ENCODE measurements at places on chromosomes 6 and 20. TPM values are rescaled to one million over a fixed set of nuclear protein-coding genes. Genes with fewer than 3 reads are reported as not detected.

Gene ADGB
- total RNA-seq, result not detected

DNA sequence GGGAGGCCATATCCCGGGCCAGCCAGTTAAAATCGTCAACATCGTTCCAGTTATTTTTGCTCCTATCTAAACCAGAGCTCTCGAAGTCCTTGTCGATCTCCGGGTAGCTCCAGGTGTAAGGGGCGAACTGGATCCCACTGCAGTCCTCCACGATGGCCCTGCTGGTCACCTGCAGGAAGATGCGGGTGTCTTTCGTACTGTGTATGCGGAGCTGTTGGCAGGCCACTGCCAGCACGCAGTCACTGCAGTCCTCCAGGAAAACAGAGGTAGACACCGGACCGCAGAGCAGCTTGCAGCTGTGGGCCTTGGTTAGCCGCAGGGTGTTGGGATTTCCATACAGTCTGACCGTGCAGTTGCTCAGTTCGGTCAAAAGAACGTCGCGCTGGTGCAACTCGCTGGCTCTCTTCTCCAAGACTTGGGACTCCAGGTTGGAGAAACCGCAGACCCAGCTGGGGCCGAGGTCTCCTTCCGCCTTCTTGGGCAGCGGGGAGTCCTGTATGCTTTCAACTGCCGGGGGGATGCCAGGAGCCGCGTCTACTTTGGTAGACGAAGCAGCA, 742 bp downstream of the TBCC start:
- peak; percentile 19 for DNase-seq

DNA sequence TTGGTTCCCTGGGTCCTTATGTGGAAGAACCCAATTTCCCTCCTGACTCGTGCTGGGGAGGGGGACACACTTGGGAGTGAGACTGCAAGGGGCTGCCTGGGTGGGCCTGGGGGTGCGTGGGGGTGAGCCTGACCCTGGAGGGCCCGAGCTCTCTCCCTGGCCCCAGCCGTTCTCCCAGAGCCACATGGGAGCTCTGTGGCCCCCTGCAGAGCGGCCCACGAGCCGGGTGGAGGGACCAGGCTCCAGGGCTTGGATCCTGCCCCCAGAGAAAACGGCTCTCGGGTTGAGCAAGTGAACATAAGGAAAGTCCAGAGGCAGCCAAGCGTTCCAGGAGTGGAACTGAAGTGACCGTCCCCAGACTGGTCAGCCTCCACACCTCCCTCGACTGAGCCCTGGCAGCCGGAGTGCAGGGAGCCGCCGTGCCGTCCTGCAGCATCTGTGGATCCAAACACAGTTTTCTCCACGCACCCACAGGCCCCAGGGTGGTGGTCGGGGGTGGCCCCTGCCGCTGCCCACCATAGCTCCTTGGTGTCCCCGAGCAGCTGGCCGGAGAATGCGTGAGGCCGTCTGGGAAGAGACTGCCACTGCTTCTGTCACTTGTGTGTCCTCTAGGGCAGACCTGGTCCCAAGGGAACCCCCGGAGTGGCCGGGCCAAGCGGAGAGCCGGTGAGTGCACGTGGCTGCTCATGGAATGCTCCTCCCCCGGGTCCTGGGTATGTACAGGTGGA, 10.6 kb downstream of the COL9A3 start:
- no peak for DNase-seq

DNA sequence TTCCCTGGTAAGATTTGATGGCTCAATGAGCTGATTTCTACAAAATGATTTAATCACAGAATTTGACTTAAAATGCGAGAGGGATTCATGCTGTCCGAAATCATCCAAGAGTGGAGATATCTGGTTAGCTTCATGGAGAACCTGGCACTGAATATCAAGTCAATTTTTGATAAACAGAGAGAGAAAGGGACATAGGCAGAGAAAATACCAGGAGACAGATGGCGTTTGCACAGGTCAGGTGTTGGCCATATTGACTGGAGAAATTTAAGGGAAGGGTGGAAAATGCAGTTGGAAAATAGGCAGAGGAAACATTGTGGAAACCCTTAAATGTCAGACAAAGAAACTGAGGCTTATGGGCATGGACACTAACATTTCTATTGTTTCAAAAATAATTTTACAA, 47.0 kb downstream of the BCAS1 start:
- no peak for DNase-seq

Gene HTR1E
- total RNA-seq, result not detected

GRCh38 chr6:150499882-150500312, 99.8 kb upstream of the PLEKHG1 start:
- DNase-seq, result no peak

GRCh38 chr6:166364456-166364855, 18.3 kb downstream of the MPC1 start:
- DNase-seq, result peak; percentile 15

Gene ADAM33
- total RNA-seq, result 37.2 TPM

- DNase-seq, result no peak
Measured at GRCh38 chr20:32289661-32290431, 12.4 kb downstream of the KIF3B start.

DNA sequence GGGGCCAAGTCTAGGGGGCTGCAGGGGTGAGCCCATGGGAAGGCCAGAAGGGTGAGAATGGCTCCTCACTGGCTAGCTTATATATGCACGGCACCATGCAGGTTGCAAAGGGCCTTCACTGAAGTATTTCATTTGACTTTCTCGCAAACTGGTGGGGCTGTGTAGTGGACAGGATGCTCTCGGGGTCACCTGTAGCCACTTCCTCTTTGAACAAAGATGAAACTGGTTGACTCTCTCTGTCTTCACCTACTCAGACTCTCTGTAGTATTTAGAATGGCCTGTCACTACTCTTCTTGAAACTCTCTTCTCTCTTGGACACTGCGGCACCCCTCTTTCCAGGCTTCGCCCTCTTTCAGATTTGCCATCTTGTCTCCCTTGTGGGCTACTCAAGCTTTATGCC, 560.5 kb downstream of the PKHD1 start:
- DNase-seq, result no peak

Gene TRIM15
- not detected for total RNA-seq

GRCh38 chr6:69294862-69295261, 501.9 kb downstream of the LMBRD1 start:
- no peak for DNase-seq

GRCh38 chr20:37439223-37439933, 81.7 kb upstream of the NNAT start:
- no peak for DNase-seq

Gene ANKRD66
- not detected for total RNA-seq

Gene DPM1
- total RNA-seq, result 60.9 TPM

Gene BPIFB4
- not detected for total RNA-seq

GRCh38 chr6:26312501-26313397, 52.2 kb upstream of the BTN3A2 start:
- DNase-seq, result peak; percentile 96

GRCh38 chr20:33522256-33522820, 32.4 kb downstream of the CBFA2T2 start:
- DNase-seq, result no peak

GRCh38 chr20:5031206-5031557, 29.9 kb upstream of the SLC23A2 start:
- DNase-seq, result no peak

DNA sequence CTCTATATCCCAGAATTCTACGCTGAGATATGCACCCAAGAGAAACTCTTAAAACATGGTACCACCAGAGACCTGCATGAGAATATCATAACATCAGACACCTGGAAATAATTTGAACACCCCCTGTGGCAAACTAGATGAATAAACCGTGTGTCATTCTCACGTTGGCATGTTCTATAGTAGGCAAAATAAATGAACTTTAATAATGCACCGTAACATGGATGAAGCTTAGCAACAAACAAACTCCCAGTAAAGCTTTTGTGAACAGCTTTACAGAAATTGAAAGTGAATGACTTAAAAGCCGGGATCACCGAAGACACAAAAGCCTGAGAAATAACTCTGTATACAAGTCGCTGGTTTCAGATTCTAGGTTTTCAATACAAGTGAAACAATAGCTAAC, 1166.8 kb upstream of the CITED2 start:
- DNase-seq, result peak; percentile 56

DNA sequence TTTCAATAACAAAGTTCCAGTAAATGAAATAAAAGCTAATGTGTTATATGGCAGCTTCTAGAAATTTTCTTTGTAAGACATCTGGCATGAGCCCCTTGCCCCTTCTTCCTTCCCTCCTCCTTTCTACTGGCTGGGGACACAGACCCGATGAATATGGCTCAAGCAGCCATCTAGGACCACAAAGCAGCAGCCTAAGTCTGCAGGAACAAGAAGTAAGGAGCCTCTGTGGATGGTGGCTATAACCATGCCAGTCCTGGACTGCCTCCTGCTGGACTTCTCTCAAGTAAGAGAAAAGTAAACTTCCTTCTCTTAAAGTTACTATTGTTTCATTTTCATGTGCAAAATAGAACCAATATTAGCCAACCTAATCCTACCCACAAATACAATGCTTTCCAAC, 114.9 kb upstream of the DST start:
- DNase-seq, result peak; percentile 58

DNA sequence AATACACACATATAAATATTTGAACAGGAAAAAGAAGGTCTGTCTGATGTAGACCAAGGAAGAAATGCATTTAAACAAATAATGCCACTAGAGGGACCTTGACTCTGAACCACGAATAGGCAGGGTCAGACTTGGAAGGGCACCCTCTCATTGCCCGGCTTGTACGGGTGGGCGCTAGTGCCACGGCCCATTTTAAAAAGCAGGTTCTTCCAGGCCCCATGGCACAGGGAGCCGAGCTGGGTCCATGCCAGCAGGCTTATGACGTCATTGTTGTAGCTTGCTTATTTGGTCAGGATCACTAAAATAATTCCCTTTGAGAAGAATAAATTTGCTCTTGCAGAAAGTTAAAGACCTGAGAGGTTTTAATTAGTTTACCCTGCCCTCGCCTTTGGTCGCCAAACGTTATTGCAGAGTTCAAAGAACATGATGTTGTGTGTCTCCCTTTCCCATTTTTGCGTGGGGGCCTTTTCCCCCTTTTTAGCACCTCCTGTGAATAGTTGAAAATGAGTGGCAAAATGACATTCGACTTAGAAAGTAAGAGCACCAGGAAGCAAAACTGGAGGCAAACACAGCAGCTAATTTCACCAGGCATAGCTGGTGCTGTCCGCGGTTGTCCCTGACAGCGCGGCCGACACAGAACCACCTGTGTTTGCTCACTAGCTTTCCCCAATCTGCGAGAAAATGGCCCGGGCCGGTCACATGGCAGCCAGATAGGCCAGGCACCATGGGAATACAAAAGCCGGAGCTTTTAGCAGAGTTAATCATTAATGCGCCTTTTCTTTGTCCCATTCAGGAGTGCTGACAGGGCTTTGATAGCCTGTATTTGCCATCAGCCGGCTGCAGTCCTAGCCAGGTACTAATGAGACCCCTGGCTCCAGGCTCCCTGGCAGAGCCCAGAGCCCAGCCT, 93.8 kb downstream of the FOXA2 start:
- no peak for DNase-seq

DNA sequence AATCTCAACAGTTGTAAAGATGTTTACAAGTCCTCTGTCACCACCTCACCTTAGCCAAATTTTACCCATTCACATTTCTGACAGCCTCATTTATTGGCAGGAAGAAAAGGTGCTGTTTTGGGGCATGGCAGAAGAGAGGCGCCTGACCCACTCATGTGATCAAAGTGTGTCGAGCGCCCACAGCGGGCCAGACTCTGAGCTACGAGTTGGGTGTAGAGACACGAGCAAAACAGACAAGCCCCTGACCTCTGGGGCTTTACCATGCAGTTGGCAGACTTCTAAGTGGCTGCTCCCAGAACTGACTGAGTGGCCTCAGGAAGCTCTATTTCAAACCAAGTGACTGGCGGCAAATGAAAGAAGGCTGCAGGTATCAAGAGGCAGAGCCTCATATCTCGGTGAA, 167.0 kb downstream of the SOBP start:
- no peak for DNase-seq

GRCh38 chr6:151044465-151045441, 179.3 kb downstream of the MTHFD1L start:
- peak; percentile 89 for DNase-seq

- DNase-seq, result peak; percentile 16
Measured at GRCh38 chr6:119444642-119445557, 95.3 kb upstream of the MAN1A1 start.

Gene C20orf141
- not detected for total RNA-seq

DNA sequence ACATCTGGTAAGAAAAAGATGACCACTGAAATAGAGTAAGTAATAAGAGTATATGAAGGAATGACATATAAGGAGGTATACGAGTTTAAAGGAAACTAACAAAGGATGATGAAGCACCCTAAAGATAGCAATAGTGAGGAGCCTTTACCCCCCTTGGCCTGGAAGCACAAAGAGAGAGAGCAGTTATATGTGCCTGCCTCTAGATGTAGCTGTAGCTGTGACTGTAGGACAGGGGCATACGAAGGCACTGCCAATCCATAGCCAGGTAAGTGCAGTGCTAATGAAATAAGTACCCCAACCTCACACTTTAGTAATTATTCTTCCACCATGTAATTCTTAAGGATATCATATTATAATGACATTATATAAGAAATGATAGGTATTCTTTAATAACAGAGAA, 90.1 kb upstream of the FKBP1C start:
- no peak for DNase-seq

Gene CRISP3
- not detected for total RNA-seq

Gene DEF6
- total RNA-seq, result 0.51 TPM

Gene FOXA2
- total RNA-seq, result not detected

GRCh38 chr6:9140172-9140571, 704.8 kb upstream of the SLC35B3 start:
- DNase-seq, result no peak

All from fibroblast of lung (primary cell).